Dorsolateral prefrontal cortex (tissue), 122 donors: ENCODE measurements at places on chromosomes 11 and 22. TPM values are rescaled to one million over a fixed set of nuclear protein-coding genes. Genes with fewer than 3 reads are reported as not detected.

- no peak for DNase-seq
Observed at GRCh38 chr22:38759005-38759404, 3.2 kb upstream of the SUN2 start.

GRCh38 chr11:10575346-10576034 lies 7.0 kb upstream of the LYVE1 start:
- DNase-seq: no peak

The DEUP1 gene
- total RNA-seq: not detected

The ANKK1 gene
- 0.67 TPM for total RNA-seq

The SYT12 gene
- total RNA-seq: 22.8 TPM

DNA sequence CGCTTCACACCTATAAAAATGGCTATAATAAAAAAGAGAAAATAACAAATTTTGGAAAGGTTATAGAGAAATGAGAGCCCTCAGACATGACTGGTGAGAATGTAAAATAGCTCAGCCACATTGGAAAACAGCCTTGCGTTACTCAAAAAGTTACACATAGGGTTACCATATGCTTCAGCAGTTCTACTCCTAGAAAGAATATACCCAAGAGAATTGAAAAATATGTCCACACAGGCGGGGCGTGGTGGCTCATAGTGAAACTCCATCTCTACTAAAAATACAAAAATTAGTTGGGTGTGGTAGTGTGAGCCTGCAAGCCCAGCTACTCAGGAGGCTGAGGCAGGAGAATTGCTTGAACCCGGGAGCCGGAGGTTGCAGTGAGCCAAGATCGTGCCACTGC lies 7.6 kb upstream of the JHY start:
- no peak for DNase-seq

The PLA2G3 gene
- not detected for total RNA-seq

DNA sequence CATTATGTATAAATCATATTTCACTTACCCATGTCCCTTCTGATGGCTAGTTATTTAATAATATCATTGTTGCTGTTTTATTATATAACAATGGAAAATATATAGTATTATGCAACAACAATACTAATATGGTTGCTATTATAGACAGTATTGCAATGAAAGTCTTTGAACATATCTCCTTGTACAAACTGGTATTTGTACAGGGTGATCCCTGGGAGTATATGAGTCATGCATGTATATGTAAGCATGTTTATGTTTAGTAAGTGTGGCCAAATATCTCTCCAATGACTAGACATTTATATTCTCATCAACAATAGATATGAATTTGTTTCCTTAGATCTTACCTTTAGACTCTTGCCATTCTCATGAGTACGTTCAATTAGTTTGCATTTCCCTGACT lies 55.9 kb downstream of the KCNC1 start:
- DNase-seq: no peak

DNA sequence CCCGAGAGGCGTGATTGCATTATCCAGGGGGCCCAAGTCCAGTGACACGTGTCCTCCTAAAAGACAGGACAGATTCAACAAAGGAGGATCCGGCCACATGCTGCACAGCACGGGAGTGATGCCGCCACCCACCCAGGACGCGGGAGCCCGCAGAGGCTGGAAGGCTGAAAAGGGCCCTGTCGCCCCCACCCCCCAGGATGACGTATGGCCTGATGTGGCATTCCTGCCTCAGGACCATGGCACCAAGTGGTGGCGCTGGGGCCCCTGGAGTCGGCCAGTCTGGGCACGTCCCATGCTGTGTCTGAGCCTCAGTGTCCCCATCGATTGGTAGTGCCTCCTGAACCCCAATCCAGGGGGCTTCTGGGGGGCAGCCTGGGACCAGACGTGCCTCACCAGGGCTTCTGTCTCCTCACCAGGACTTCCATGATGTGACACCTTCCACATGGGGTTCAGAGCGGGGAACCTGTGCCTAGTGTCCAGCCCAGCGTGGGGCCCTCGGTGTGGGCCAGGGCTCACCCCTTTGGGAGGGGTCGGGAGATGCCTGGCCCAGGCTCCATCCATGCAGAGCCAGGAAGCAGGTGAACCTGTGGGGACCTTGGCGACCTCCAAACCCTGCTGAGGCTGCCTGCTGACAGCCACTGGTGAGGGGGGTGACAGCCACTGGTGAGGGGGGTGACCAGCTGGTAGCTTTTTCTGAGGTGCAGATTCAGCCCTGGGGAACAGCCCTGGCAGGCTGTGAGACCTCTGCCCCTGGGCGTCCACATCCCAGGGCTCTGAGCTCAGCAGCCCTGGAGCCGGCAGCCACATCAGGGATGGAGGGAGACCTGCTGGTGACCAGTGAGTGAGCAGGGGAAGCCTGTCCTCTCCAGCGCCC lies 75.3 kb downstream of the KCNQ1 start:
- peak; percentile 8 for DNase-seq

DNA sequence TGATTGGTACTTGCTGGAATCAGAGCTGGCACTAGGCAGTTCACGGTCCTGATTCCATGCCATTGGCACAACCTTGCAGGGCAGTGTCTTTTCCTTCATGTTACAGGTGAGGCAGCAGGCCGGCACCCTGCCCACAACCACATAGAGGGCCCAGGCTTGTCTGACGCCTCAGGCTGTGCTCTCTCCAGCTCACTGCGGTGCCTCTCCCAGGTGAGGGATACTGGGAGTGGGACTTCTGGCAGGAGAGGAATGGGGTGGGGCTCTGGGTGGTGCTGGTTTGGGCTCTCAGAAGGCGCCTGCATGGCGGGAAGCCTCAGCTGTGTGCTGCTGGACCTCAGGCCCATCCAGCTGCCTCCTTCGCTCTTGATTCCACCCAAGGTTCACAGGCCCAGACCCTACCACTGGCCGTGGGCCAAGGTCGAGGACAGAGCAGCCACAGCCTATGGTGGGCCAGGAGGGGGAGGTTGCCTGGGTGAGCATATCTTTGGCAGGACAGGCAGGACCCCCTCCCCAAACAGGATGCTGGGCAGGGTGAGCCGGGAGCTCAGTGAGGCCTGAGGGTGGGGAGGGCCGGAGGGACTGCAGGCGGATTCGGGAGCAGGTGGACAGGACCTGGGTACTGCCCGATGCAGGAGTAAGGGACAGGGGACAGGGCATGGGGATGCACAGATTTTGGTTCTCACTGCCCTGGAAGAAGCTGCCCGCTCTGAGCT lies 7.0 kb upstream of the MPPED1 start:
- DNase-seq: no peak

The RAG2 gene
- total RNA-seq: not detected

DNA sequence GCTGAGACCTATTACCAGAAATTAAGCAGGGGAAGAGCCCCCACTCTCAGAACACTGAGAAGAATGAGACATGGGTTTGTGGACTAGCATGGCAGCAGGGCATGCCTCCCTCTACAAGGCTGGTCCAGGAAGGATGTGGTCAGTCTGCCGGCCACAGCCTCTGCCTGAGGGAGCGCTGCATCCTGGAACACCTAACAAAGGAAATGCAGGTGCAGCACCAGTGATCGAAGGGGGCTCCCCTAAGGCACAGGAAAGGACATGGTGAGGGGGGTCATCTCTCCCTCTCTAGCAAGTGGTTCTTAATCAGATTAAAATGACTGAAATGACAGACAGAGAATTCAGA lies 40.6 kb upstream of the ARL14EP start:
- no peak for DNase-seq

GRCh38 chr11:976431-977160 lies 50.9 kb downstream of the AP2A2 start:
- peak; percentile 75 for DNase-seq

The FDX1 gene
- total RNA-seq: 9.1 TPM

The P2RY2 gene
- total RNA-seq: 2.0 TPM

DNA sequence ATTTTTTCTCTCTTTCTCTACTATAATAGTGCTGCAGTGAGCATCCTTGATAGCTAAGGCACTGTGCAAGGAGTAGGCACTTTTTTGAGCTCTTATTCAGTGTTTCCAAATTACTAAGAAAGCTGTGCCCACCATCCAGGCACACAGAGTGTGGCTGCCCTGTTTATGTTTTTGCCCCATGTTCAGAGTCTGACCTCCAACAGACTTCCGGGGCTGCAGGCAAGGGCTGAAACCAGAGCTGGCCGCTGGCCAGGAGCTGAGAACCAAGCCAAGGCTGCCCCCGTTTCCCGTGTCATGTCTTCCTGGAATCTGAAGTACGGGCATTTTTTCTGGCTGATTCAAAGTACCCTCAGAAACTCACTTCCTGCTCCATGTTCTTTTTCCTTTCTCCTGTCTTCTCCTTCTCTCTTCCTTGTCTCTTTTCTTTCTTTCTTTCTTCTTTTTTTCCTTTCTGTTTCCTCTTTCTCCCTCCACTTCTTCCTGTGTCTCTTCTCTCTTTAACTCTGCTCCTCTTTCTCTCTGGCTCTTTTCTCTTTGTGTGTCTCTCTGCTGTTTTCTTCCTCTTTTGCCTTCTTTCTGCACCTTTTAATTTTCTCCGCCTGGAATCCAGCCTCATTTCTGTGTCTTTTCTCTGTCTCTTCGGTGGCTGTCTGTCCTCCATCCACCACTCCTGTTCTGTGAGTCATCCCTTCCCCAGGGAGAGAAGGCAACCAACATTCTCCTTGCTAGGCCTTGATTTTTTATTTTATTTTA lies 17.0 kb upstream of the KCTD14 start:
- DNase-seq: peak; percentile 57

- no peak for DNase-seq
Observed at GRCh38 chr11:125605417-125605816, 12.8 kb downstream of the STT3A start.

GRCh38 chr11:102523887-102524286 lies 6.7 kb downstream of the MMP7 start:
- DNase-seq: no peak

DNA sequence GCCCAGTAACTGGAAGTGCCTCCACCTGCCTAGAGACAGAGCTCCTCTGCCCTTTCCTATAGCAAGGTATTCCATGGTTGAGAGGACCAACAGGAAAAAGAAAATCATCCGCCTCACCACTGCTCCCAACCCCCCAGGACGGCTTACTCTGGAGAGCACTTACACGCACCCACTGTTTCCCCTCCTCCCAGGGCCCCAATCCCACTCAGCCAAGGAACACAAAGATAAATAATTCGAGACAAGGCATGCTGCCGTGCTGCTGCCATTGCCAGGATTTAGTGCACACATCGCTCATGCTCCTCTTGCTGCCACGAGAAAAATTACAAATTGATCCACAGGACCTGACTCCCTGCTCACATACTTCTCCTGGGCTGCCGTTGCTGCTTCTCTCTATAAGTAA lies 516.6 kb downstream of the BUD13 start:
- DNase-seq: no peak

GRCh38 chr22:42964994-42965699 lies 49.8 kb downstream of the PACSIN2 start:
- no peak for DNase-seq

DNA sequence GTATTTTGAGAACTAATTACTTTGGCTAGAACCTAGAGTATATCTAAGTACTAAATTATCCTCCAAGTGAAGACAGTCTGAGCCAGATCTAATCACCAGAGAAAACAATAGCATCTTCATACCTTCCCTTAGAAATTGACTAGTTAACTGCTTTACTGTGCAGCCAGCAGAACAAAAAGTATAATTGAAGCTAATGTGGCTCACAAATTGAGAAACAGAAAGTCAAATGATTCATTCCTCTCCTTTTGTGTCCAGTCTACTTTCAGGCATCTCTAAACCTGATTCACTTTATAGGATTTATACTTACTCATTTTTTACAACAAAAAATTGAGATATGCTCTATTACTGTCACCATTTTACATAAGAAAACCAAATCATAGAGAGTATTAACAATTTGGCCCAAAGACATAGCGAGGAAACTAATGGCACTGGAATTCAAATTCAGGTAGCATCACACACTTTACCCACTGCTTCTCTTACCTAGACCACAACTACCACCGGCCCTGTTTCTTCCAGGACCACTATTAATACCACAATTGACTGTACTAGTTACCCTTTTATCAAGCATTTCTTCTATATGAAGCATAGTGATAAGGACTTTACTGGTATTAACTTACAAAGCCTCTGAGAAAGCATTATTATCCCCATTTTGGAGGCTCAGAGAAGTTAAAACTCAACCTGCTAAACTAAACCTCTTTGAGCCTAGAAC lies 1402.6 kb upstream of the TENM4 start:
- no peak for DNase-seq

DNA sequence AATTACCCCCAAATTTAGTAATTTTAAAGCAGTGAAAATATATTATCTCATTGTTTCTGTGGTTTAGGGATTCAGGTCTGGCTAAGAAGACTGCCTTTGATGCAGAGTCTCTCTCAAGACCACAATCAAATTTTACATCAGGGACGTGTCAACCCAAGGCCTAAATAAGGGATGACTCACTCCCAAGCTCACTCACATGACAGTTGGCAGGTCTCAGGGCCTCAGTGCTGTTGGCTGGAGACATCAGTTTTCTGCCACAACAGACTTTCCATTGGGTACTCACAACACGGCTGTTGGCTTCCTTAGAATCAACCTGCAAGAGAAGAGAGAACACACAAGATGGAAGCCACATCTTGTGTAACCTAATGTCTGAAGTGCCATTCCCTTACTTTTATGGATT lies 377.3 kb downstream of the FAM181B start:
- DNase-seq: no peak

The IL18 gene
- total RNA-seq: 7.0 TPM

The MIOX gene
- total RNA-seq: not detected

DNA sequence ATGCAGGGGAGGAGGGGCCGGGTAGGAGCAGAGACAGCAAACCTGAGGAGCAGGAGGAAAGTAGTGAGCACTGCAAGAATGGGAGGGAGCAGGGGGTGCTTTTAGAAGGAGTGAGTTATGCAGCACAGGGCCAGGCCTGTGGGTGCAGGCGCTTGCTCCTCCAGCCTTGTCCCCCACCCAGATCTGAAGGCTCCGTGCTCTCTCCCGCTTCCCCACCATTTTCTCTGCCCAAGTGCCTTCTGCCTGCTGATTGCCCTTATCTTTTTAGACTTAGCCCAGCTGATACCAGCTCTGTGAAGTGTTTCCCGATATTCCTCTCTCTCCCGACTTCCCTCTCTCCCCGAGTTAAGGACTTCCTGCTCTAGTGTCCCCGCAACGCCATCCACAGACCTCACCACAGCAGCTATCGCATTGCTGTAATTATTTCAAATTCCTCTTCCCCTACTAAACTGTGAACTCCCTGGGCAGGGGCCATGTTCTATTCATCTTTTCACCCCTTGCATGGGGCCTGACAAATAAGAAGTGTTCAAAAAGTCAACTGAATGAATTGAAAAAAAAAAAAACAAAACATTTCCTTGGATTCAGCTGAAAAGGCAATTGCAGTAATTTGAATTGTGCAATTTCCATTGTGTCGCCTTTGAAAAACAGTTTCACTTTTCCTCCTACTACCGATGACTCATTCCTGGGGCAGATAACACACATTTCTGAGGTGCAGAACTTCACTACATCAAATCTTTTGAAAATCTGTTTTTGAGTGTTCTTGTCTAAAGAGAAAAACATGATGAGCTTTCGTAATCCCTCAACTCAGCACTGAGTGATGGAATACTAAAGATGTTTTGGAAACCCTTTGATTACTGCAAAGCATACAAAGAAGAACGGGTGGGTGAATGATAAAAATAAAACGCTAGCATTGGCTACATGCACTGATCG lies 69.7 kb upstream of the BMAL1 start:
- DNase-seq: no peak

The RTN4R gene
- 60.2 TPM for total RNA-seq

GRCh38 chr22:49183208-49183825 lies 644.4 kb downstream of the BRD1 start:
- no peak for DNase-seq
